ENCODE measurements at places on chromosomes 6 and 20. TPM values are rescaled to one million over a fixed set of nuclear protein-coding genes. Genes with fewer than 3 reads are reported as not detected.
A peak's percentile ranks its signal among the peaks of the same experiment; 100 is the strongest.

DNA sequence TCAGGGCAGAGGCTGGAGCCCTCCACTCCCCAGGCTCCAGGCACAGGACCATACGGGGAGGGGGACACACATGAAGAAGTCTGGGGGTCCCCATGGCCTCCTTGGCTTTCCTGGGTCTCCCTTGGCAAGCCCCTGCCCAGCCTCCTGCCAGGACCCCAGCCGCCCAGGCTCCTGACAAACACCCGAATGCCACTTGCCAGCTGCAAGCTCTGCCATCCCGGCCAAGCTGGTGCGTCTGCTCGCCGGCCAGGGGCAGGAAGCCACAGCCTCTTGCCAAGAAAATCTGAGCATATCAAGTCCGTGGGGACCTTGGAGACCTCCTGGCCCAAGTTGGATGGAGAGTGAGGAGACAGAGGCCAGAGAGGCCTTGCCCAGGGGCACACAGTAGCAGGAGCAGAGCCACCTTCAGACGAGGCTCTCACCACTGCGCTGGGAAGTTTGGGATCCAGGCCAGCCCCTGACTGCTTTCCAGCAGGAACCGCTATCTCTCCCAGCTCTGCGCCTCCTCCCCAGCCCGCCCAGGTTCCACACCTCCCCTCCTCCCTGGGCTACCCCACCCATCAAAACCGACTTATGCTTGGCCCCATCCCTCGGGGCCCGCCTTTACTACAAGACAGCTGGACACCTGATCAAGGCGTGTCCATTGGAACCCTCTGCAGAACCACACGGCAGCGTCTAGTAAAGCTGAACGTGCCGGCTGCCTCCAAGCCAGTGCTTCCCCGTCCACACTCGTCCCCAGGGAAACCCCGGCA, 80.2 kb downstream of the GRM4 start:
- no peak for DNase-seq

DNA sequence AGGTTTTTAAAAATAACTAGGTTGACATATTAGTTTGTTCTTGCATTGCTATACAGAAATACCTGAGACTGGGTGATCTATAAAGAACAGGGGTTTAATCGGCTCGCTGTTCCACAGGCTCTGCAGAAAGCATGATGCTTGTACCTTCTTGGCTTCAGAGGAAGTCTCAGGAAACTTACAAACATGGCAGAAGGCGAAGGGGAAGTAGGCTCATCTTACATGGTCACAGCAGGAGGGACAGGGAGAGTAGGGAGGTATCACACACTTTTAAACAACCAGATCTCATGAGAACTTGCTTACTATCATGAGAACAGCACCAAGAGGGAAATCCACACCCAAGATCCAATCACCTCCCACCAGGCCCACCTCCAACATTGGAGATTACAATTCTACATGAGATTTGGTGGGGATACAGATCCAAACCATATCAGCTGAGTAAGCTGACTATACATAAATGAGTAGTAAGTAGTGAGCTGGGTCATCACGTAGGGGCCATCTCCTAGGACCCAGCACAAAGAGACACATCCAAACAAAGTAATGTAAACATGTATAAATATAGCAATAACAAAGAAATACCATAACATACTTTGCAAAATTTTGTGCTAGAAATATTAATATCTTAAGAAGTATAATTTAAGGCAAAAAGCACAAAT, 31.4 kb upstream of the SIRPG start:
- no peak for DNase-seq

STXBP5 gene
- 42.0 TPM for total RNA-seq

- DNase-seq = no peak
Measured at GRCh38 chr20:18978311-18978710, 164.7 kb downstream of the SCP2D1 start.

ADGRF5 gene
- not detected for total RNA-seq

GRCh38 chr6:83844170-83844569, 9.0 kb upstream of the RIPPLY2 start:
- DNase-seq = peak; percentile 16

- DNase-seq = no peak
Measured at GRCh38 chr6:147892476-147892875, 384.0 kb downstream of the SAMD5 start.

GRCh38 chr20:64222851-64223525, 32.6 kb upstream of the PCMTD2 start:
- DNase-seq = no peak

DNA sequence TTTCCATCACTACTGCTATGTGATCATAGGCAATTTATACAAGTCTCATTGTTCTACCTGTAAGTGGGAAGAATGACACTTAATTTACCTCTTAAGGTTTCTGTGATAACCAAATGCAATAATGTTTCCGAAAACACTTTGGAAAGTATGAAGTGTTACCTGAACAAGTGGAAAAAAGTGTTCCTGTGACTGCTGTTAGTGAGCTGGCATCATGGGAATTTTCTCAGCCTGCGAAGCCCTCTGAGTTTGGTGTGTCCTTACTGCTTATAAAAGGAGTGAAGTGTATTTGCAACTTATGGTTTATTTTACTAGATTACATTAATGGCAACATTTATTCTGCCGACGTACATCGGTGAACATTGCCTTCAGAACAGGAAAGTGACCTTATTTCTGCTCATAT, 133.0 kb downstream of the AKAP7 start:
- DNase-seq = no peak

- DNase-seq = peak; percentile 57
Measured at GRCh38 chr6:32785781-32786533, 22.6 kb upstream of the HLA-DQB2 start.

DNAH8 gene
- not detected for total RNA-seq

TRMT11 gene
- 31.7 TPM for total RNA-seq

DNA sequence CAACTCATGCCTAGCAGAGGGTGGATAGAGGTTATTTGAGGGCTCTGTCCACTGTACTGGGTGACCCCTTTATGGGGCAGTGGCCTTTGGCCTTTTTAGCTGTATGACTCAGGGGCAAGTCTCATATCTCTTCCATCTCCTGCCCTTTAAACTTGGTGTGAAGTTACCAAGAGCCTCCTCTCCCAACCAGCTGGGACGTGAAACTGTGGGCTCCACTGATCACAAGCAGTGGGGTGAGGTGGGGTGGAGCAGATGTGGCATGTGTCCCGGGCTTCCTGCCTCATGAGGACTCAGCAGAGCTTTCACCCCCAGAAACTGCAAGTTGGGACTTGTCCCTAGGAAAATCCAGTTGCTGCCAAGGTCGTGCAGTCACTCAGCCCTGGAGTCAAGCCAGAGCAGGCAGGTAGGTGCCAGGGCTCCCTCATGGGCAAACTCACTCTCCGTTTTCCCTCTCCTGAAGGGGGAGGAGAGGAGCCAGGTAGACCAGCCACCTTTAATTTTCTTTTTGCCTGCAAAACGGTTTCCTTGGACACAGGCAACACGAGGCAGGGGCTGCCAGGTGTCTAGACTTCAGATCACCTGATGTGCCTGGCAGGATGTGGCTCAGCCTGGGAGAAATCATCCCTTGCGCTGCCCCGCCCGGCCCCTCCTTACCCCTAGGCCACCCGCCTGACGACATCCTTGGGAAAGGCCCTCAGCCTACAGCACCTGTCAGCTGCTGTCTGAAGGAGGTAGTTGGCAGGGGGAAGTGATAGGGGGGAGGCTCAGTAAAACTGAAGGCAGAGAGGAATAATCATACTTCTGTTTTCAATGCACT, 4.0 kb downstream of the CDKN1A start:
- peak; percentile 99 for DNase-seq
